Activated T-cell treated with anti-CD3 and anti-CD28 coated beads, Interleukin-2, amount 50 U/mL, for 24 hours (primary cell): ENCODE measurements at places on chromosomes 5 and 9.

DNA sequence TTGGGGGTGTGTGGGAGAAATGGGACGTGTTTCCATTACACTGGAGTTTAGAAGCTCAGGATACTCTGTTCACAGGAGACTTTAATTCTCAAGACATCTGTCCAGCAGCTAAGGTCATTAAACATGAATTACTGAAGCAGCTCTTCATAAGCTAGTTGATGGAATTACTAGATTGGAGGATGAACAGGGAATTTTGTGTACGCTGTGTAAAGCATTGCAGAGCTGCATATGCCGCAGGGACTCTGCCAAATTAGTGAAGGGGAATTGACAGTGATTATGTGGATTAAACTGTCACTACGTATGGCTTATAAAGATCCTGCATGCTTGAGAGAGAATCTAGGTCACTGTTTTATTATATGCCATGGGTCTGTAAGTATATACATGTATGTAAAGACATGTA is 177.5 kb upstream of the TBC1D2 start:
- DNase-seq = no peak

- no peak for DNase-seq
Observed at GRCh38 chr5:138605254-138605972, 30.2 kb upstream of the HSPA9 start.

DNA sequence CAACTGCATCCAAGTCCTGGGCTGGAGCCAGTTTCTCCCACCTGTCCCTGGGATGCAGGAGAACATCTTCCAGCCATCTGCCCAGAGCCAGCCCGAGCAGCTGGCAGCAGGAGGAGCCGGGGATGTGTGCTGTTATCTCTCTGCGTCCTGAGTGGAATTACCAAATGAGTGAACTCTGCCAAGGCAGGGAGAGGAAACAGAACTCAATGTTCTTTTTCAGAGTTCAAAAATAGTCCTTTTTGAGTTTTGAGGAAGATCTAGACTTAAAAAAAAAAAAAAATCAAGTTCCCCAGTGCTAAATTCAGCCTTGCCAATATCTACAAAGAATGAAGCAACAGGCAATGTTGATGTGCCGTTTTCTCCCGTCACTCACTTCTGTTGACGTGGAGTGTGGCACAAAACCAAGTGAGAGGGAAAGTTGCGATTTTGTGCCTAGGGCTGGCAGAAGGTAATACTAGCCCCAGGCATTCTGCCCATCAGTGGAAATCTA is 56.2 kb downstream of the TMOD1 start:
- no peak for DNase-seq

DNA sequence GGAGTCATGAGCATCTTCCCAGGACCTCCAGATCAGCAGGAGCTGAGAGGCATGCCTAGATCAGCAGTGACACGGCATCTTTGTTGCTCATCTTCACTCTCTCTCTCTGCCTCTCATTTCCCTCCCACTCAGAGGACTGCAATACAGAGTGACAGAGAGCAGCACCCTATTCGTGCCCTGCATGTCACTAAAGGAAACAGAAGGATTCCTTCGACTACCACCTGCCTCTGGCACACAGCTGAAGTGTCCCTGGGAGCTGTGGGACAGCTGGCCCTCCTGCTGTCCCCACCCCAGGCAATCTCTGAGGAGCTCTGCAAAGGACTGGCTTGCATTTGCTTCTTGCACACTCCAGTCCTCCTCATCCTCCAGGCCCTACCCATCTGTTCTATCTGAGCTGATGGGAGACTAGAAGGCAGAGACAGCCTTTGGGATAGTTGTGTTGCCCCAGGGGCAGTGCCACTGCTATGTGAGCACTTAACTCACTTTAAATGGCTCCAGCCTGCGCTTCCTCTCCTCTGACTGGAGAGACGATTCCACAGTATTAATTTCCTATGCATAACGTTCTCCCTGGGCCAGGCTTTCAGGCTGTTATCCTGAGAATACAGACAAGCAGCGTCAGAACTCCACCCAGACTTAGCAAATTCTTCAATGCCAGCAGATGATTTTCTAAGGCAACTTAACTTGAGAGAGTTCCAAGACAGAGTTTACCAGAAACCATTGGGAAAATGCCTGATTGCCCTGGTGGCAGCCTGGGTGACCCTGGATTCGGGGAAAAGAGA is 167.6 kb upstream of the MAP1B start:
- no peak for DNase-seq

DNA sequence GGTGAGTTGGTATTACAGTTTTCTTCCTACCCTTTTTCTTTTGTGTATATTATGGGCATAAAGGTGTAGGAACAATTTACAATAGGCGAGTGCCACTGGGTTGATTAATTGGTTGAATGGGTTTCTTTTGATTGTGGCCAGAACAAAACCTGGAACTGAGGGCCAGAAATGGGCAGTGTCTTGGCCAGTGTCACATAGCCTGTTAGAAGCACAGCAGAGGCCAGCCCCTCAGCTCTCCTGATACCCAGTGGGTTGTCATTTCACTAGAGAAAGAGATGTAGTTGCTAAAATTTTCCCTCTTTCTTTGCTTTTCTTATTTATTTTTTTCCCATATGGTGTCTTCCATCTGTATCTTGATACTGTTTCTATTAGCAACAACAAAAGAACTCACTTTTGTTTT is 38.8 kb upstream of the SEMA6A start:
- no peak for DNase-seq

- no peak for DNase-seq
Observed at GRCh38 chr5:132313961-132314432, 19.8 kb downstream of the SLC22A4 start.

GRCh38 chr5:1161108-1161832 is 40.1 kb upstream of the SLC6A19 start:
- no peak for DNase-seq

DNA sequence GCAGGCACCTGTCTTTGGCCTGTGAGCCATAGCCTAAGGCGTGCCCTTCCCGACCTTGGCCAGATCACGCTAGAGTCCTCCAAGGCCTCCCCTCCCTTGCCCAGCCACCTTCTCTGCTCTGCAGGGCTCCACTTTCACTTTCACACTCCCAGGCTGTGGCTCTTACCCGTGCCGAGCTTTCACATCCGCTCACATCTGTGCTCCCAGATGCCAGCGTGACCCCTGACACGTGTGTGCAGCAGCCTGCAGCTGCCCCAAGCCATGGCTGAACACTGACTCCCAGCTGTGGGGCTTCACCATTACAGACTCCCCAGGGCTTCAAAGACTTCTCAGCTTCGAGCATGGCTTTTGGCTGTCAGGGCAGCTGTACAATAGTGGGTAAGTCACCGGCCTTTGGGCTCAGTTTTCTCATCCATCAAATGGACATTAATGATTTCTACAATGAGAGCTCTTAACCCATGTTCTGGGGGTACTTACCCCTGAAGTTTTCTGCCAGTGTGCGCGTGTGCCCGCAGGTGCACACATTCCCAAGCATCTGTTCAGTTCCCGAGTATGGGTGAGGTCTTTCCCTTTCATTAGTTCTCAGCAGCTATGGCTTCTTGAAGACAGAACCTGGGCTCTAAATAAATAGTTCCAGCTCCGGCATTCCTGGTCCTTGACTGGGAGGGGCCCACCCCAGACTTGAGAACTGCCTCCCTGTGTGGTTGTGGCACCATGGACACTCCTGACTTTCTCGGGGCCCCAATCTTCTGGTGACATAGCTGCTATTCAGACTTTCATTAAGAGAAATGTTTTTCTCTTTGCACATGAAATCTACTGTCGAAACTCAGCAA is 118.6 kb downstream of the RGS3 start:
- DNase-seq = peak; percentile 80

DNA sequence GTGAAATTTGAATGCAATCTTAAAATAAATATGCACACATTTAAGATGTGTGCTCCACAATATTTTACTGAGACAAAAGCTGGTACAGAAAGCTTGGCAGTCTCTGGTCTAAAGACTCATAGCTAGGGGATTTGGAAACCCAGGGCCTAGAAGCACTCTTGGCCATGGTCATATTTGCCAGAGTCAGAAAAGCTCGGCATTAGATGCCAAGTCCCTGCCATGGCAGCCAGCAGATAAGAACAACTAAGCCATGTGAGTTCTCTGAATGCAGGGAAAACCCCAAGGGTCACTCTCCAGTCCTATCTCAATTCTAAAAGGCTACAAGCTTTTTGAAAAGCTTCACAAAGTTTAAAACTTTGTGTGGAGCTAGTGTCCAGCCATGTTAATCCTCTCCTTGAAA is 119.5 kb downstream of the FAM114A2 start:
- DNase-seq = no peak

DNA sequence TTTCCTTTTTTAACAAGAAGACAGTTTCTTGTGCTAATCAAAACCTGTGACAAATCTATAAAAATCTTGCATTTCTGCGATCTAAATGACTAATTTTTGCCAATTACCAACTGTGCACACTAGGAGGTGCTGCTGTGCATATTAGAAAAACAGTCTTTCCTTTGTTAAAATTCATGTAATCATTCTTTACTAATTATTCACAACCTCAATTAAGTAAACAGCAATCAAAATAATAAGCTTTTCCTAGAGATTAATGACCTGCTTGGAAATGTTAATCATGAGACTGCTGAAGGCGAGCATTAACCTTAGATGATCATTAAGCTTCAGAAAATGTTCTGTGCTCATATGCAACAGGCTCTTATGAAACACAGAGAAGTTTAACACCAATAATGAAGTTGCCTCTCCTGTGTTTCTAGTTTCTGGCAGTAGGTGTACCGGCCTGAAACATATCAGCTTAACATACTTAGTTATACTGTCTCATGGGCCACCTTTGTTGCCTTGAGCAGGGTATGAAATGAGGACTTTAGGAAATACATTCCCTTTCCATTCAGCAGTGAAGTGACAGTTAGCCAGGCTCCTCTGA is 17.7 kb downstream of the RFESD start:
- no peak for DNase-seq

DNA sequence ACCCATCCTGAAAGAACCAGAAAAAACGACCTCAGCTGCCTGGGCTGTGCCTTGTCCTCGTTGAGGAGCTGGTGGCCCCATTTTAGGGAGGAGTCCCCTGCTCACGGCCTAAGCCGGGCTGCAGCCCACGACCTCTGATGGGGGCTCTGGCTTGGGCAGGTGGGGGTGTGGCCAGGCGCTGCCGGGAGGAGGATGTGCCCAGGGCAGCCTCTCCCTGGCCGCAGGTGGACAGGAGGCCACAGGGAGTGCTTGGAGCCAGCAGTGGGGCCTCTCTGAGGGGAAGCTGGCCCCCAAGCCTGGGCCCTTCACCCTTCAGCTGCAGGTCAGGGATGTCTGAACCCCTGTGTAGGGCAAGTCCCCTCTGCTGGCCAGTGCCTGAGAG is 2.5 kb downstream of the DIPK1B start:
- DNase-seq = no peak

- DNase-seq = no peak
Observed at GRCh38 chr5:57102905-57103255, 71.0 kb upstream of the GPBP1 start.

- no peak for DNase-seq
Observed at GRCh38 chr5:80686757-80687156, 32.0 kb upstream of the DHFR start.

- no peak for DNase-seq
Observed at GRCh38 chr5:171755354-171755821, 30.2 kb upstream of the SMIM23 start.

- no peak for DNase-seq
Observed at GRCh38 chr5:35440409-35440808, 177.3 kb upstream of the SPEF2 start.

GRCh38 chr9:107768224-107768623 is 278.7 kb upstream of the KLF4 start:
- no peak for DNase-seq

GRCh38 chr9:128701227-128701854 is 962 bp upstream of the PKN3 start:
- no peak for DNase-seq

GRCh38 chr5:15983392-15983791 is 196.2 kb downstream of the MARCHF11 start:
- DNase-seq = no peak

GRCh38 chr5:59732301-59732700 is 161.2 kb downstream of the PDE4D start:
- no peak for DNase-seq

- peak; percentile 84 for DNase-seq
Observed at GRCh38 chr9:86281593-86282076, 703 bp downstream of the ISCA1 start.

GRCh38 chr5:133356396-133356983 is 255.9 kb downstream of the FSTL4 start:
- no peak for DNase-seq

DNA sequence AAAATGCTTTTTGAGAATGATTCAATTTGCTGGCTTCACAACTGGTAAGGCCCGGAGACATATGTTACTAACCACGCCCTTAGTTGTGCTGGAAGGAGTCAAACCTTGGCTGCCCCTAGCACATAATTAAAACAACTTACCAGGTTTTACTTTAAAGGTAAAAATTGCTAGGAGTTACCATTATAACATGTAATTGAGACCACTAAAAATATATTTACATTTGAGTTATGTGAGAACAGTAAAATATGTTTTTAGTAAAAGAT is 435.6 kb upstream of the CDH9 start:
- DNase-seq = no peak

DNA sequence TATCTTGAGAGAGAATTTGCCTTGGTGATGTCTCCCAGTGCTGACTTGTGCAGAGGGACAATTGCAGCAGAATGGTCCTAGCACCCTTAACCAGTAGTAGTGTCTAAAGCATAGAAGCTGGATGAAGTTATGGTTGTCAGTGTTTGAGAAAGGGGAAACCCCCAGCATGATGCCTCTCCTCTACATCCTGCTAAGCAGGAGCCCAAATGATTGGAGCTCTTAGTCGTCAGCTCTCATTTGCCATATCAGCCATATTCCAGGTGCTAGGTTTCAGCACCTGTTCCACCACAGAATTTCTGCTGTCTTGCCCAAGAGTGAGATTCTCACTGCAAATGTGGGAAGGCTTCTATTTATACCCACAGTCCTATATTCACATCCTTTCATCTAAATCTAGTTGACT is 43.7 kb upstream of the RFX3 start:
- DNase-seq = no peak

GRCh38 chr5:14399054-14399692 is 182.4 kb upstream of the OTULINL start:
- no peak for DNase-seq

- no peak for DNase-seq
Observed at GRCh38 chr5:57858905-57859304, 376.3 kb upstream of the ACTBL2 start.

- DNase-seq = no peak
Observed at GRCh38 chr5:149552553-149553160, 1.4 kb upstream of the CSNK1A1 start.

GRCh38 chr9:114717908-114718486 is 36.0 kb upstream of the TEX48 start:
- DNase-seq = no peak
